ENCODE measurements at places on chromosomes 1 and 21.

DNA sequence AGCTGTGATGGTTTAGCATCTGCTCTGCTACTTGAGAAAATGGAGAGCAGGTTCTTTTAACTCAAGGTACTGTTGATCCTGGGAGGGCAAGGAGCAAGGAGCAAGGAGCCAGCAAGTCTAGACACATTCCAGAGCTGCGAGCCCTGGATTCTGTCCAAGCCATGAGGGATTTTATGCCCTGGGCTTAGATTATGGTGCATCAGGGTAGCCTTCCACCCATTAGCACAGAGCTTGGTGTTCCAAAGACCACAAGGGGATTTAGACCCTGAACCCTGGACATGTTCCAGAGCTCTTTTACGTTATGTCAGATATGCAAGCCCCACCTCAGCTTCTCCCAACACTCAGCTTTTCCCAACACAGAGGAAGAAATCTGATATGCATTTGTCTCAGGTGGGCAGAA is 2.0 kb upstream of the OR14I1 start:
- no peak for DNase-seq

- DNase-seq, result no peak
Measured at GRCh38 chr1:173300061-173301044, 93.2 kb upstream of the TNFSF4 start.

DNA sequence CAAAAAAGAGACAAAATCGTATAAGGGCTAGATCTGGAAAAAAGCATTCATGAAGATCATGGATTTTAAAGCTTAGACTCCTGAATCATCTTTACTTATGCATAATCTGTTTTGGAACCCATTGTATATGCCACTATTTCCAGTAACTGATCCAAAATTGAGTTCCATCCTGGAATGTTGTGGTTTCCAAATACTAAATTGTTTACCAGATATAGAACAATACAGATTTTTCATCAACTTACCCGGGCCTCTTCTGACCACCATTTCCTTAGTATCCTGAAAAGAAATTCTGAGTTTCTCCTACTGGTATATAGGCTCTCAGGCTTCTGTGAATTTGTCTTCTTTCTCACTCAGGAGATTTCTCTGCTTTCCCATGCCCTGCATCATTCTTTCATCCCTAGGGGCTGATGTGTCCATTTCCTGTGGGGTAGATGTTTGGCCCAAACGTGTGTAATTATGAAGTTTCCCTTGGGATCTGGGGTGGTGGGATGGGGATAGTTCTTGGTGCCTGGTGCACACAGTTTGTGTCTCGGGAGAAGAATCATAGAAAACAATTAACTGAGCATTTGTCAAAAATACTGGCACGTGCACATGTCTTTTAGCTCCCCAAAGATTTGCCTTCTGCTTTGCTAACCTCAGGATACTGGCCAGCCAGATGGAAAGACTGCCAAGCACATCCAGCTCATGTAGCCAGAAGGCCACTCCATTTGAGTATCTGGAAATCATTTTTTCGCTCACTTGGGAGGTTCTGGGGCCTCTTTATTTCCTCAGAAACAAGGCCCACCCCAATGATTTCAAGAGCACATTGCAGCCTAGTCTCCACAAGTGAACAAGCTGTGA is 127.8 kb downstream of the NTMT2 start:
- DNase-seq, result no peak

DNA sequence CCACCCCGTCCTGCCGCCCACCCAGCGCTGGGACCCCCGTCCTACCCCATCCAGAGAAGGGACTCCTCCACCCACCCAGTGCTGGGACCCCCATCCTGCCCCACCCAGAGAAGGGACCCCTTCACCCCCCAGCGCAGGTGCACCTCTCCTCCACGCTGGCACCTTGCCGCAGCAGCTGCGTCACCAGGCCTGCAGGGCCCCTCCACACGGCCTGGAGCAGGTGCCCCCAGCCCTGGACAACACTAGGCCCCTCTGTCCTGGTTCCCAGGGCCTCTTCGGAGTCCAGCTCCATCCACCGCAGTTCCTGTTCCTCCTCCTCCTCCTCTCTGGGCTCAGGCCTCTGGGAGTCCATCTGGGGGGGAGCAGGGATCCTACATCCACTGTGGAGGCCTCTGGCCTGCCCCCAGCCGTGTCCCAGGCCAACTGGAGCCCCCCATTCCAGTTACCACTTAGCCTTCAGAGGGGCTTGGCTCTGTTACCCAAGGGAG is 378 bp downstream of the ANKRD65 start:
- no peak for DNase-seq

GRCh38 chr1:81068726-81069125 is 732.0 kb upstream of the ADGRL2 start:
- no peak for DNase-seq

DNA sequence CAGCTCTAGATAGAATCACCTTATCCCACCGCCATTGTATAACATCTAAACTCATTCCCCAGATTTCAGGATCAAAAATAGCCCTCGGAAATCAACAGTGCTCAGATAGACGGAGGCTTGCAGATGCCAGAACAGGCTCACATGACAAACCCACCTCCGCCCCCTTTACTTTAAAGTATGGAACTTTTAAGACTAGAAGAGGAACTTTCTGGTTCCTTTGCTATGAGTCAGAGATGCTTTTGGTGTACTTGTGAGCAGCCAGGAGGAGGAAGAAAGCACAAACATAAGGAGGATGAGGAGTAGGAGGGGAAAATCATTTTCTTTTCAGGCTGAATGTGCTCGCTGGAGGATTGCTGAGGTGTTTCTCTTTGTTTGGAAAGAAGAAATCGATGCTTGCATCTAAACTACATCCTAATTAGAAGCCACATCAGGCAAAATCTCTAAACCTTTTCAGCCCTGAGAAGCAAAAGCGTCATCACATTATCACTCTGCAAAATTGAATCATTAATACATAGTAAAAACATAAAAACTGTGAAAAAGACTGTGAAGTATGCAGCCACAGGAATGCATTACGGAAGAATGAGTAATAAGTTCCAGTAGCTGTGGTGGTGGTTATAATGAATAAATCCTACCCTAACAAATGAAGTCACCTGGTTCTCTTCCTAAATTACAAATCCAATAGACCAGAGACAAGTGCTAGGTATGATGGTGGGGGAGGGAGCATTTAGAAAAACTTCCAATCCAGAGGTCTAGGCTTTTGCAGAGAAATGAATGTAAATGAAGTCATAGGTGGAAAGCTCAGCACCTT is 251.3 kb downstream of the KCNH1 start:
- DNase-seq, result no peak

DNA sequence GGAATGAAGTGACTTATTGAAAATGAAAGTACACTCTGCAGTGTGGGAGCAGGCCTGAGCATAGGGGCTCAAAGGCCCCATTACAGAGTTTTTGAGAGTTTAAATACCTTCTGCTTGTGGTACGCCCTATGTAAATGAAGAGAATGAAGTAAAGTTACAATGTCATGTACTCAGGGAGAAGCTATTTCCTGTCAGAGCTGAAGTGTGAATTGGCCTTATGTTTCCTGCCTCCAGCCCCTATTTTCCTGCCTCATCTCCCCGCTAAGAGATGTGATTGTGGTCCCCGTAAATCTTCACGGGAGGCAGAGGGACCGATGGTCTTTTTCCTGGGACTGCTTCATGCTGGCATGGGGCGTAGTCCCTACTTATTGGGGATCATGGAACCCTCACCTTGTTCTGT is 2.5 kb upstream of the ZNF683 start:
- no peak for DNase-seq

- DNase-seq, result no peak
Measured at GRCh38 chr1:84836145-84836544, 56.9 kb downstream of the LPAR3 start.

DNA sequence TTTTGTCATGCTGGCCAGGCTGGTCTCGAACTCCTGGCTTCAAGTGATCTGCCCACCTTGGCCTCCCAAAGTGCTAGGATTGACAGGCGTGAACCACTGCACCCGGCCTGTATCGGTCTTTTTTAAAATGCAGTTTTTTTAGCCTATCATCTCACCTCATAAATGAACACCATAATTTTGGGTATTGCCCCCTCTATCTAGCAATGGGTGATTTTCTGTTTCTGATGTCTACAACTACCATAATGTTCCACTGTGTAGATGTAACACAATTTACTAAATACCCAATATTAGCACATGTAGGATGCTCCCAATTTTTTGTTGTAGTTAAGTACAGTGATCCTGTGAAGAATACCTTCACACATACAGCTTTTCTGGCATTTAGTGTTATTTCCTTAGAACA is 2.0 kb upstream of the CAMTA1 start:
- DNase-seq, result no peak

DNA sequence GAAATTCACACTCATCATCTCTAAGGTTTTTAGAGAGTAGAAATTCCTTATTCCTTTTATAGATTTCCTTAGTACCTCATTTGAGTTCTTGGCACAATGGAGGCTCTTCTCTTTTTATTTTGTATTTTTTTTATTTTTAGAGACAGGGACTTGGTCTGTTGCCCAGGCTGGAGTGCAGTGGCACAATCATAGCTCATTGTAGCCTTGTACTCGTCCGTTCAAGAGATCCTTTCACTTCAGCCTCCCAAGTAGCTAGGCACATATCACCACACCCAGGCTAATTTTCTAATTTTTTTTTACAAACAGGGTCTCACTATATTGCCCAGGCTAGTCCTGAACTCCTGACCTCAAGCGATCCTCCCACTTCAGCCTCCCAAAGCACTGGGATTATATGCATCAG is 29.6 kb downstream of the RGL1 start:
- DNase-seq, result no peak

GRCh38 chr1:96955307-96956012 is 233.9 kb downstream of the PTBP2 start:
- DNase-seq, result no peak

- DNase-seq, result no peak
Measured at GRCh38 chr1:200121421-200121820, 93.9 kb downstream of the NR5A2 start.

DNA sequence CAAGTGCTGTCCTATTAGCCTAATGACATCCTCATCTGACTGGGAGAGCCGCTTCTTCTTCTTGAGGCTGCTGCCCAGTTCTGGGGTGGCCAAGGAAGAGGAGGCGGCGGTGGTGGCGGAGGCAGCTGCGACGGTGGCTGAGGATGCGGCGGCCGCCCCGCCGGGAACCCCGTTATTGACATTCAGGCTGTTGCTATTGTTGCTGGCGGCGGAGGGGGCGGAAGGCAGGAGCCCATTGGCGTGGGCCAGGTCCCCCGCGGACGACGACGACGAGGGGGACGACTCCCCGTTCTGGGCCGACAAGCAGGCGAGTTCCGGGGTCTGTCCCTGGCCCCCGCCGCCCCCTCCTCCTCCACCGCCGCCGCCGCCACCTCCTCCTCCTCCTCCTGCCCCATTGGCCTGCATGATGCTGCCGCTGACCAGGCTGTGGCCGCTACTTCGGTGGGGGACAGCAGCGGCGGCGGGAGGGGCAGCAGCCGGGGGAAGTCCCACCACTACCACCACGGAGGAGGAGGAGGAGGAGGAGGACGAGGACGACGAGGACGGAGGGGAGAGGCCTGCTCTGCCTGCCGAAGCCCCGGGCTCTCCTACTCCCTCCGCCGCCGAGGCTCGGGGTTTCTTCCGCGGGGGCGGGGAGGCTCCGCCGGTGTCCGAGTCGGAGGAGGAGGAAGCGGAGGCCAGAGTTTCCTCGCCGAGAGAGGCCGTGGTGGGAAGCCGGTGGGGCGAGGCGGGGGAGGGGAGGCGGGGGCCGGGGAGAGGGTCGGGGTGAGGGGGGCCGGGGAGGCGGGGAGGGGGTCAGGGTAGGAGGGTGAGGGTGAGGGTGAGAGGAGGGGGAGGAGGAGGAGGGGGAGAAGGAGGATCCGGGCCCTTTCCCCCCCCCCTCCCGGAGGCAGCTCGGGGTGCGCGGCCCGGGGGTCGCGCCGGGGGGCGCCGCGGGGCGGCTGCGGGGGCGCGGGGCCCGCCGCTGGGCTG is 610 bp downstream of the WDR26 start:
- no peak for DNase-seq

- no peak for DNase-seq
Measured at GRCh38 chr21:37769656-37770055, 146.6 kb downstream of the KCNJ6 start.

GRCh38 chr1:228148196-228148861 is 1.4 kb upstream of the GJC2 start:
- no peak for DNase-seq

- DNase-seq, result no peak
Measured at GRCh38 chr21:16608209-16608830, 878.5 kb downstream of the USP25 start.

DNA sequence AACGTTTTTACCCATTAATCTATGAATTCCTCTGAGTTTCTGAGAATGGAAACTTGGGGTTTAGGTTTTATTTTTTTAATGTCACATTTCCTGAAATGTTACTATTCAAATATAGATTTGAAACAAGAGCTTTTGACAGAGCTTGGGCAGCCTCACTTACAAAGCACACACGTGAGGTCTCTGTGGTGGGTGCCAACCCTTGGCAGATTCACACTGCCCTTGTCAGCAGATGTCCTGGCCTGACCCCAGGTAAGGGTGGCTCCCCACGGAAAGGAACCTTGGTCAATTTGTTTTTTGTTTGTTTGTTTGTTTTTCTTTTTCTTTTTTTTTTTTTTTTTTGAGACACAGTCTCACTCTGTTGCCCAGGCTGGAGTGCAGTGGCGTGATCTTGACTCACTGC is 53.5 kb downstream of the FAAP20 start:
- no peak for DNase-seq

GRCh38 chr1:178107823-178108222 is 13.9 kb downstream of the RASAL2 start:
- no peak for DNase-seq

GRCh38 chr1:221411283-221411682 is 330.6 kb downstream of the DUSP10 start:
- no peak for DNase-seq

GRCh38 chr1:183783342-183783741 is 21.6 kb upstream of the RGL1 start:
- no peak for DNase-seq

DNA sequence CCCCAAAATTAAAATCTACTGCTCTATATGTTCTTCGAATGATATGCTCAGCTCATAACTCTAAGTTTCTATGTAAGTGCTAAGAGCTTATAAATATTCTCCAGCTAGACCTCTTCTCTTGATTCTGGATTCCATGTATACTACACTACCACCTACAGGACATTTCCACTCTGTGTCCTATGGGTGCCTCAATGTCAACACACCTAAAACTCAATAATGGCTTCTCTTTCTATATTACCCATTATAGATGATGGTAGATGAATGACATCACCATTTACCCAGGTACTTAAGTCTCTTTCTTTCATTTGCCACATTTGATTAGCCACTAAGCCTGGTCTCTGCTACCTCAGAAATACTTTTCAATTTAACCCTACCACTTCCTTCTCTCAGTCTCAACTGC is 41.3 kb downstream of the TBX19 start:
- no peak for DNase-seq

DNA sequence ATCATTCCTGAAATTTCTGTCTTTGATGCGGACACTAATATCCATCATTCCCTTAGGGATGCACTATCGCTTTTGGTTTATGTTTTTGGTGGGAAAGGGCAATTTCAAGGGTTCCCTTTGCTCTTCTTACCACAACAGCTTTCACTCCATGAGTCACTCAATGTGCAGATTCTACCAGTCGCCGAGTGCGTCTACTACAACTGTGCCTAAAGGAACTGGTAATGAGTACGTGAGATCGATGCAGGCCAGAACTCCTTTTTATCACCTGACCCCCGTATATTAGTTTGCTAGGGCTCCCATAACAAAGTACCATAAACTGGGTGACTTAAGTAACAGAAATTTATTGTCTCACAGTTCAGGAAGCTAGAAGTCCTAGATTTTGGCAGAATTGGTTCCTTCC is 27.5 kb upstream of the TMEM54 start:
- DNase-seq, result no peak

- peak; percentile 83 for DNase-seq
Measured at GRCh38 chr1:201955009-201955728, at the start of gene TIMM17A. TSS of gene TIMM17A (plus strand) at chr1:201955503. CDS start at chr1:201955527, 24 bp downstream.

GRCh38 chr1:113677250-113678158 is 81.8 kb downstream of the PHTF1 start:
- no peak for DNase-seq

All from activated T-helper 1 cell treated with anti-CD3 and anti-CD28 coated beads, Interleukin-2, amount 50 U/mL, for 16 hours (primary cell).